ENCODE measurements at places on chromosomes 16 and 17. TPM values are rescaled to one million over a fixed set of nuclear protein-coding genes. Genes with fewer than 3 reads are reported as not detected.

The ERN1 gene
- polyA plus RNA-seq = 4.1 TPM

The SLC13A5 gene
- 0.15 TPM for polyA plus RNA-seq

GRCh38 chr17:70070305-70071027 is 4.6 kb upstream of the KCNJ16 start:
- DNase-seq = no peak

The HOXB1 gene
- polyA plus RNA-seq = not detected

DNA sequence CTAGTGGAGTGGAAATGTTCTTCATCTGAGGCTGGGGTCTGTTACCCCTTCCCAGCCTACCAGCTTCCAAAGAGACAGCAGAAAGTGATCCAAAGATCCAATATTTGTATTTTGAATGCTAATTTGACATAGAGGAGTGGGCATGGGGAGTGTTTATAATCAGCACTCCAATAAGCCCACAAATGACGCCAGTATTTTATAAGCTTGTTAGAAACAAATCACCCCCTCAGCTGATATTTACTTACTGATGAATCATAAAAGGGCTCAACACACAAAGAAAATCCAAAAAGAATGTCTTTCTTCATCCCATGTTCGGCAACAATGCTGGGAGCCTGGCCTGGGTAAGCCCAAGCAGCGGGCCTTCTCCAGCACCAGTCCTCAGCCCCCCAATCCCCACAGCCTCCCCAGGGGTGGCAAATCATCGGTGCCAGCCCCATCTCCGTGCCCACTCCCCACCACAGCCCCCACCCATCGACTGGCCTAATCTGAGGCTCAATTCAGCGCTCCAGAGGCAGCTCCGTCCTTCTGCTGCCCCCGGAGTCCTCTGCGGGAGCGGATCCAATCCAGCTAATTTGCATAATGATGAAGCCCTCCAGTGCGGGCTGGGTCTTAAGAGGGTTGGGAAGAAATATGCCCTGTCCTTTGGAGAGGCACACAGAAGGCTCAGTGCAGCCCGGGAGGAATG is 169.5 kb downstream of the C16orf78 start:
- DNase-seq = no peak

DNA sequence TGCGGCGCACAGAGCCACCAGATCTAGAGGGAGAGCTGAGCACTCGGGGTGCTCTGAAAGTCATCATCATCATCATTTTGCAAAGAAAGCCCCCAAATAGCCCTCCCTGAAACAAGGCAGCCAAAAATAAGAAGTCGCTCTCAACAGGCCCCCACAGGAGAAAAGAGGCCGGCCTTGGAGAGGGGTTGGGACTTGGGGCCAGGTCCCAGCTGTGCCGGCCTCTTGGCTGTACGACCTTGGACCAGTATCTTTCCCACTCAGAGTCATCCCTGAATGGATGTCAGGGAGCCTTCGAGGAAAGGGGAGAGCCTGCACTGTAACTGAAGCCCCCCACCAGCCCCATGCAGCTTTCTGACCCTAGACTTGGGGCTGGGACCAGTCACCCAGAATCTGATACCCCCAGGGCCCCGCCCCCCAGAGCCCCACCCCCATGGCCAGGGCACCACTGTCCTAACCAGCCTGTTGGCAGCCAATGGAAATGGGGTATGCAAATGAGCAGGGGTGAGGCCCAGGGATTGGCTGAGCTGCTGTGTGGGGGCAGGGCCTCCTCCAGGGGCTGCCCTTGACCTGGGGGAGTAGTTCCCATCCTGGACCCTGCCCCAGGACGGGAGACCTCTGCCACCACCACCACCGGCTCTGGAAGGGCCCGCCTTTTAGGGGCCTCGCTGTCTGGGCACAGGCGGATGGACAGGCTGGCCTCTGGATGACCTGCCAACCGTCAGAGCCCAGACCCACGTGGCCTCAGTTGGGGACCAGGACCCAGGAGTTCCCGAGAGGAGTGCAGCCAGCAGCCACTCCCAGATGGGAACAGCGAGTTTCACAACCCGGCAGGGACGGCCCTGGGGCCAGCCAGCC is 15.4 kb downstream of the ZFPM1 start:
- DNase-seq = peak; percentile 68

DNA sequence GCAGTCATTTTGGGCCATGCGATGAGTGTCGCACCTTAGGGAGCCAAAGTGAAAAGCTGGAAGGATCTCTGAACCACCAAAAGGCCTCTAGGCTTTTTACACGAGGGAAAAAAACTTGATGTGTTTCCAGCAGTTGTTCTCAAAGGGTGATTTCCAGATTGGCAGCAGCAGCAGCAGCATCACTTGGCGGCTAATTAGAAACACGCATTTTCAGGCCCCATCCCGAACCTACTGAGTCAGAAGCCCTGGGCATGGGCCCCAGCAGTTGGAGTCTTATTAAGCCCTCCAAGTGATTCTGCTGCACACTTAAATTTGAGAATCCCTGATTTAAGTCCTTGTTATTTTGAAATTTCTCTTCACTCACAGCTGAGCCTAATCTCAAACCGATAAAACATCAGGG is 25.3 kb upstream of the PYY start:
- DNase-seq = no peak

Measured in A549 (cell line).